Activated gamma-delta T cell treated with anti-CD3 and anti-CD28 coated beads, Interleukin-2, amount 50 U/mL, for 16 hours (primary cell): ENCODE measurements at places on chromosomes 1 and 21.

- DNase-seq, result no peak
Observed at GRCh38 chr21:36297406-36297937, 22.5 kb upstream of the MORC3 start.

DNA sequence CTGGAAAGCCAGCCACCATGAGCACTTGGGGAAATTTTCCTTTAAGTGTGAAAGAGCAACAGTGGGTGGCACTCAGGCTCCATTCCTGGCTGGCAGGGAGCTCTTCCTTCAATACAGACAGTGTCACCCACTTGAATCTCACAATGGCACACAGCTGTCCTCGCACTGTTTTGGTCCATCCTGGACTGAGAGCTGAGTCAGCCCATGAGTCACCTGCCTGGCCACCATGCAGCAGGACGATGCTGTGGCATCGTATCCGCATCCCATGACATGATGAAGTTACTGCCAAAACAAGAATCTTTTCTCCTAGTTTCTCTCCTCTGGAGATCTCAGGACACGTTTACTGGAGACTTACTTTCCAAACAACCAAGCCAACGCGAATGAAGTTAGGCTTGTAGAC, 6.0 kb downstream of the TMPRSS2 start:
- no peak for DNase-seq

- no peak for DNase-seq
Observed at GRCh38 chr1:160066829-160067745, 2.9 kb downstream of the KCNJ10 start.

DNA sequence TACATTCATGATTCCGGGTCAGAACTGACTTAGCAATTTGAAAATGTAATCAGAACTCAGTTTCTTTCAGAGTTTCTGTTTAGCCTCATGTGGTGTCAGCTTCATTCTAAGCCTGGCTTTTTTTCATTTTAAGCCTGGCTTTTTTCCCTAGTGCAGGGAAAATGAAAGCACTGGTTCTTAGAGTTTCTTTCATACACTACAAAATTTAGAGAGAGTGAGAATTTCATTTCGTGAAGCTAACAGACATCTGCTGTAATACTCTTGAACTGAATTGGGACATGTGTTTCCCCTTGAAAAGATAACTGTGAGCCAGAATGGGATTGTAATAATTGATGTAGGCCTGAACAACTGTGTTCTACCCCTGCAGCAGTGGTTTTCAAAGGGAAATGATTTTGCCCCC, 95.3 kb upstream of the KIAA0040 start:
- DNase-seq, result no peak

GRCh38 chr1:10679496-10680220, 116.8 kb downstream of the CASZ1 start:
- no peak for DNase-seq
